ENCODE measurements at places on chromosomes 3 and 15.

GRCh38 chr3:38604246-38604645, 45.2 kb downstream of the SCN5A start:
- DNase-seq, result no peak

DNA sequence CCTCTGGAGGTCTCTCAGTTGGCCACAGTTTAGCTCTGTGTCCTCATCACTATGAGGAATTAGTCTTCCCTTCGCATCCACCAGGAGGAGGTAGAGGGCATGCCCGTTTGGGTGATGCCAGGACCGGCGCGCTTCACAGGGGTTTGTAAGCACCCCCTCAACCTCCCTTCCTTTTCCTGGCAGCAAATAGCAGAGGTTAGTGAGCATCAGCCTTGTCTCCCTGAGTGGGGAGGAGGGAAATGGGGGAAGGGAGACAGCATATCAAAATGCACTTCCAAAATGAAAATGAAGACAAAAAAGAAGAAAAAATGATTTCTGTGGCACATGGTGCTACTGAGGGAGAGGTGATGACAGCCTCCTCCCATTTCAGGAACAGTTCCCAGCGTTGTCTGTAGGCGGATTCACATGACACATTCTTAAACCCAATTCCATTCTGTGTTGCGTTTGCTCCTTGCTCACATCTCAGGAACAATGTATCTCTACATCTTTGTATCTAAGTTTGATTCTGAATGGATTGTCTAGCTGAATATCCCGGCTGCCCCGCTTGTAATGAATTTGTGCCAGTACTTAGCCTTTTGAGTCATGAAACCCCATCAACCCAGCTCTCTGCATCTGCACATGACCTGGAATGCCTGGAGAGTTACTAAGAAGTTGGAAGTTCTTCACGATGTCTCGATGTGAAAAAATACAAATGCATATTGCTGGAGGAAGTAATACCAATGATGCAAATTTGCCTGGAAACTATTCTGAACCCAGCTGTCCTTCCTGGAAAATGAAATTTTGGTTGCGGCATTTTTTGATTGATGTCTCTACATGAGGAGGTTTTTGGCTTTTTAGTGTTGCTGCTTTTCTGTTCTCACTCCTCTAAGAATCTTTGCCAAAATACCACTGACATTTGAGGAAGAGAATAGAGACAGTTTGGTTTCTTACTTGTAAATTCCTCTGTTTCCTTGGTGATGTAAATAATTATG, 45.2 kb downstream of the TYRO3 start:
- DNase-seq, result peak; percentile 91

DNA sequence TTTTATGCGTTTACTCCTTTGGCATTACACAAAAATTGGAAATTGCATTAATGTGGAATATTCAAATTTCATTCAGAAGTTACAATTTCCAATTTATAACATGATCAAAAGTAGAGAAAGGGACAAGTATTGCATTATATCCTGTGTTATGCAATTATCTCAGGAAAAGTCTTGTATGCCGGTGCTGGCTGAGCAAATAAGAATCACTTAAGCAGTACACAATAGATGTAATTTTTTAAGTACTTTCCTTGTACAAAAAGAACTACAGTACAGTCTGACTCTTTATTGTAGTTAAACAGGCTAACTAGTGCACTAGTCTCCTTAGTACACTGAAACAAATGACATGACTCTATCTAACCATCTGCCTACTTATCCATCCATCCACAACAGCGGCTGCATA, 493.2 kb upstream of the KCNMB2 start:
- DNase-seq, result peak; percentile 48

DNA sequence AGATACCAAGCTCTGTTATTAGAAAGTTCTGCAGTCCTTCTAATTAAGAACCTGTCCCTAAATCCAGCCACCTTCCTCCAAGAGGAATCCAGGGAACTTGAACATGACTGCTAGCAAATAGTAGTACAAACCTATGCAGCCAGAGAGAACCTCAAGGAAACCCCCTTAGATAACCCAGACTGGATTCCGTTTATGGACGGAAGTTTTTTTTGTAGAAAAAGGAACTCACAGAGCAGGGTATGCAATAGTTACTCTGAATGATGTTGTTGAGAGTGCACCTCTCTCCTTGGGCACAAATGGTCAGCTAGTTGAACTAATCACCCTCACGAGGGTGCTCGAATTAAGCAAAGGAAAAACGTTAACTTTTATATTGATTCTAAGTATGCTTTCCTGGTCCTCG, 40.8 kb downstream of the TM4SF18 start:
- DNase-seq, result no peak

DNA sequence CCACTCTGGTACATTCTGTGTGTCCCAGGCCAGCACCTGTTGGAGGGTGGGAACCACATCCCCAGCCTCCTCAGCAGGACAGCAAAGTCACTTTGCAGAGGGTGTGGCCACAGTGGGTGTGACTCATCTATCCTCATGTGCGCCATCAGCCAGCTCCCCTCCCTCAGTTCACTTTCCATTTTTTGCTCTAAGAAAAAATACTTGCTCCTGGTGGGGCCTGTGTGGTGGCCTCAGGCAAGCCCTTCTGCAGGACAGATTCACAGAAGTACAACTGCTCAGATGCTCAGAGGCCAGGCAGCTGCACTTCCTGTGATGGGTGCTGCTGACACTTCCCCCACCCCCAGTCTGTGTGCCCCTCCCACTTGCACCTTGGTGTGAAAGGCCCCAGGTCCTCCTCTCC, 78.3 kb upstream of the ALDH1L1 start:
- no peak for DNase-seq

- no peak for DNase-seq
Measured at GRCh38 chr3:55790596-55791350, 303.7 kb upstream of the WNT5A start.

DNA sequence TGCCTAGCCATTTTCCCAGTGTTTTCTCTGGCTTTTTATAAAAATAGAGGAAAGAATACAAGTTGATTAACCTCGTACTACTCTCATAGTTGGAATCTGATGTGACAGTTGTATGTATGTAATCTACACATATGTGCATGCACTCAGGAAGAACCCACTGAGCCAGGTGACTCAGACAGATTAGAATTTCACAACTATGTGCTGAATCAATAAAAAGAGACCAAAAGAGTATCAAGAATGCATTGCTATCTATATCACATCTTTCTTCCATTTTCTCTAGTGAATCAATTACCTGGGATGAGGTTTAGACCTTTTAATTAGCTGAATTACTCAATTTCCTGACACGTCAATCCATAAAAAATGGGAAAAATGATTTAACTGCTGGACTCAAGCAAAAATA, 319.3 kb upstream of the ATP10A start:
- no peak for DNase-seq

DNA sequence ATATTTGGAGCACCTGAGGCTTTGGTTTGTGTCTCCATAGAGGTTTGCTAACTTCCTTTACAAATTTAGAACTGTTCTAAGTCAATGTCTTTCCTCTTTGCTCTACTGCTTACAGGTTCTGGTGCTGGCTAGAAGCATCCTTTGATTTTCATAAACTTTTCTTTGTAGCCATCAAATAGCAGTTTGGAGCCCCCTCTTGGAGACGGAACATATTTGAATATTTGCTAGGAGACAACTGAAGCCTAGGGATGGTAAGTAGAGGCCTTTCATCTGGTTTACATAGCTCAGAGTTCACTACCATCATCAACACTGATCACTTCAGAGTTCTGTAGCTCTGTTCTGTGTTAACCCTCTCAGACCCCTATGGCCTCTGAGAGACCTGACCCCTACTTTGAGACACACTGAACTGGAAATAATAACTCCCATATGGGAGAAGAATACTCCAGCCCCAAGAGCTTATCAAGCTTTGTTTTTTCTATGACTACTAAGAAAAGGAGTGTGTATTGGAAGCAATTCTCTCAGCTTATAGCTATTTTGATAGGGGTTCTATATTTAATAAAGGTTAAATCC, 420.4 kb downstream of the EPHA3 start:
- DNase-seq, result no peak

DNA sequence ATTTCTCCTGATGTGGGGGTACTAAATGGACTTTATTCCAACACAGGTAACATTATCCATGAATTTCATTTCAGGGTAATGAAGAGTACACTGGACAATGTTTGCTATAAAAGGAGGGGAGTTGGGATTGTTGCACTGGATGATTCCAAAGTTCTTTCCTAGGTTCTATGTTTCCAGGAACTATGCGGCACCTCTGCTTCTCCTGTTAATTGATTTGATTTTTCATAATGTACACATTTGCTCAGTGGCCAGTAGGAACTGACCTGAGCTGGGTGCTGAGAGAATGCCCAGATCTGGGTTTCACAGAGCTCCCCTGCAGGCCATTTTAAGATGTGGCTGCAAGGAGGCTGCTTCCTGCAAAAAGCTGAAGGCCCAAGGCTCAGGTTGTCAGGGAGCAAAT, 171.7 kb downstream of the KLF13 start:
- DNase-seq, result no peak

- peak; percentile 69 for DNase-seq
Measured at GRCh38 chr15:68383161-68384074, 48.5 kb downstream of the ITGA11 start.

- DNase-seq, result peak; percentile 17
Measured at GRCh38 chr3:45145681-45146614, at the start of gene CDCP1. Gene CDCP1, minus strand, starts transcription at chr3:45146378. Its CDS starts 91 bp downstream, at chr3:45146287.

DNA sequence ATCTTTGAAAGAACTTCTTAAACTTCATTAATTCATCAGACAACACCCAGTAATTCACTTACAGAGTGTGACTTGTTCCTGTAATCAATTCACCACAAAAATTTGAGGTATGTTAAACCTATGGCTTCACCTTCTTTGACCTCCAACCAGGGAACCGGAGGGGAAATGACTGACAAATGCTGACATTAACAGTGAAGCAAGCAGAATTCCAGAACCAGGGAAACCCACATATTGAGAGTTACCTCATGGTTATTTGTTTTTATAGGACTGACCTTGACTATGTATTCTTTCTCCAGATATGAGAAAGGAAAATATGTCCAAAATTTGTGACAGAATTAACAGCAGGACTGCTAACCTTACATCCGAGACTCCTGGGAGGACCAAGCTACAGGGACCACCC, 2.7 kb downstream of the P3H2 start:
- DNase-seq, result no peak

- peak; percentile 34 for DNase-seq
Measured at GRCh38 chr3:90011131-90011530, 903.7 kb downstream of the EPHA3 start.

GRCh38 chr3:27342267-27342666, 26.9 kb downstream of the NEK10 start:
- no peak for DNase-seq

DNA sequence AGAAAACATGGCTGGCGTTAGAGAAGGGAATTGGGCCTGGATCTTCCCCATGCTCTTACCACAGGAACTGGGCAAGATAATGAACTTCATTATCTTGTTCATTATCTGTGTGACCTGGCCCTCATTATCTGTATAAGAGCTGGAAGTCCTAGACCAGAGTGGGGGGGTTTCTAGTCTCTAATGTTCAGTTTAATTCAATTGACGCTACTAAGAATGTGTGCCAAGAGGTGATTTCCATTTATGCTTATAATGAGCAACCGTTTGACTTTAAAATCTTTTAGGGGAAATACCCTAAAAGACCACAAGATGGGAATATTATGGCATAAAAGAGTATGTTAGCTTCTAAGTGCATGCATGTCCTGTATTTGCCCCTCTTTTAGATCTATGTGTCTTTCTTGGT, 59.1 kb upstream of the CSTA start:
- no peak for DNase-seq

DNA sequence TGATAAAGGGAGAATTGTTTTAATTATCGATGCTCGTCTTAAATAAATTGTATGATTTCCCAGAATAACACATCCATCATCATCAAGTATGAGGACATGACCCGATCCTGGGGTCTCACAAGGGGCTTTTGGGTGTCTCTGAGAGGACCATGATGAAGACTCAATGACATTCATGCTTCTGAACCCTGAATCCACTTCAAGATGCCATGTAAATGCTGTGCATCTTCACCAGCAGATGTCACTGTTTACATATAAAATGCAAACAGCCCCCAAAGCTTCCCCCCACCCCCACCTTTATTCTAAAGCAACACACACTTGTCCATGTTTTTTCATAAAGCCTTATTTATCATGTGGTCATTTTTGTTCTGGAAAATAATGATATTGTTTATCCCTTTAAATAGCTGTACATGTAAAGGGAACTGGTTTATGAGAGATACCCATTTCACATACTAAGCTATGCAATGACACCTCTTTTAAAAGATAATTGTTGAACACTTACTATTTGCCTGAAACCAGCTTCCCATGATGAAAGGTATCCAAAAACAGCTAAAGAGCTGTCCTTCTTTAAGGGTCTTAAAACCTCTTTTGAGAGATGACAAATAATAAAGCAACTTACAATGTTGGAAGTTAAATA, 69.7 kb upstream of the UBE3A start:
- DNase-seq, result peak; percentile 62

DNA sequence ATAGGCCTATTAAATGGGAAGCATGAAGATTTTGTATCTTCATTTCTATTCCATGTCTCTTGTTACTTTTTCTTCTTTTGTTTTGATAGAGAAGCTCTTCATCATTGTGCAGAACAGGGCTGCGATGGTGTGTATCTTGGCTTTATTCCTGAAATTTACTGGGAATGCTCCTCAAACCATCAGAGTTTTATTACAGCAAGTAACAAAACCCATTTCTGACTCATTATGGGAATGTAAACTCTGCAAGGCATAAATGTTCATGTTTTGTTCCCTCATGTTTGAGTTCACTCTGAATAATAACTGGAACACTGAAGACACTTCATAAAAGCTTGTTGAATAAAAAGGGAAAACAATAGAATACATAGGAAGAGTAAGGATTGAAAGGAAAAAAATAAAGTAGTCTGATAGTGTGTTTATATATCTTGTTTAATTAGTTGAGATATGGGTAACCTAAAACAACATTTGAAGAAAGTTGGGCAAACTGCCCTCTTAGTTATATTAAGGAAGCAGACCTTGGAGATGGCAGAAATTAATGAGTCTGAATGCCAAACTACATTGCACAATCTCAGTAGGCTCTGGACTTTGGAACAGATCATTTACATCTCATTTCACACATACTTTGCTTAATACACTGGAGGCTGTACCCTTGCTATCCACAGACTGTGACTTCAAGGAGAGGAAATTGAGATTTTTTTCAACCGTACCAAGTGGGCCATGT, 521.5 kb downstream of the GRM7 start:
- peak; percentile 76 for DNase-seq

DNA sequence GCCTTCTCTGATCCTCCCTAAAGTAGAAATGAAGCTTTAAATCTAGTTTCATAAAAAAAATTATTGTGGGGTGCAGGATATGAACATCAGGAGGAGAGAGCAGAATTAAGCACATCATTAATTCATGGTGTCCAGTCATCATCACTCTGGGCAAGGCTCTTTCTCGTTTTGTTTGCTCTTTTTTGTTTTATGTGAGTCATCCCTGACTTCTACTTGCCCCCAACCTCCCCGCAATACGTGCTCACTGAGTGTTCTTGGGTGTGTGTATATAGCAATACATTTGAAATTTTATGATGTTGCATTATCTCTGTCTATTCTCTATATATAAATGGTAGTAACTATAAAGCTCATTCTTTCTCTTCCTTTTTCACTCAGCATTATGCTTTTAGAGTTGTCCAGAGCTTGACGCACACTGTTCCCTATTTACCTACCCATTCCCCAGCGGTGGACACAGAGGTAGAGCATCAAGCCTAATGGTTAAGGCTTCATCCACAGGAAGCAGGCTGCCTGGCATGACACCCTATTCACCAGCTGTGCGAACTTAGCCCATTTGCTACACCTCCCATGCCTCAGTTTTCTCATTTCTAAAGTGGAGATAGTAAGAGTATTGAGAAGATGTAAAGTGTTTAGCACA, 72.3 kb downstream of the CD200R1L start:
- DNase-seq, result peak; percentile 91
